Myocyte (in vitro differentiated cells): ENCODE measurements at places on chromosomes 6 and 20. TPM values are rescaled to one million over a fixed set of nuclear protein-coding genes. Genes with fewer than 3 reads are reported as not detected.

ECT2L gene
- not detected in 2 replicates for total RNA-seq

OXT gene
- total RNA-seq, result not detected in 2 replicates

LINC00237 gene
- not detected in 2 replicates for total RNA-seq

C20orf202 gene
- total RNA-seq, result 0.10 TPM in 1 of 2 replicates, not detected in the other

NT5E gene
- 29.4 and 42.7 TPM in 2 replicates for total RNA-seq

CD2AP gene
- total RNA-seq, result 9.5 and 10.6 TPM in 2 replicates

LY6G6D gene
- total RNA-seq, result not detected in 2 replicates

POU5F1 gene
- total RNA-seq, result 1.4 and 2.5 TPM in 2 replicates

TCP1 gene
- total RNA-seq, result 224 and 282 TPM in 2 replicates

ANGPT4 gene
- not detected in 2 replicates for total RNA-seq

DNA sequence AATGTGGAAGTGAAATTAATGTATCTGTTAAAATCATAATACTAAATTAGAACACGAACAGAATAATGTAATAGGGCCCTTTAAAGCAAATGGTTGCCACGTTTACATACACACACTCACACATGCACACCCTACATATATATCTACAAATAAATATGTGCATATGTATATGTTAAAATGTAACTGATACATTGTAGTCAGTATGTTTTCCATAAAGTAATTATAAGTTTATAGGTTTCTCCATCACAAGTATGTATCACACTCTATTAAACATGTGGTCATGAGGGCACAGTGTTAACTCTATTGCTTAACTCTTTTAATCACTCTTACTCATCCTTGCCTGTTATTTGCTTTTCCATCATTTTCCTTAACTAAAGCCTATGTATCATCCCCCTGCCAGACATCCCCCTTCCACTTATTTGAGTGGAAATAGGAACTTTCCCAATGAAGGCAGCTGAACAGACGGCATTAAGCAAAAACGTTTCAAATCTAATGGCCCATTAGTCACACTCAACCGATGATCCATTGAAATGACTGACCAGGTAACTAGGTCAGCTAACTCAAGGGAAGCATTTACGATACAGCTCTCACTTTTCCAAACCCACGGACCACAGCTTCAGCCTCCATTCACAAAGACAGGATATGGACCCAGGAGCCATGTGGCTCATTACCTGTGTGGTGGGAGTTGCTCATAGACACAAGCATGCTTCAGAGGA is 89.3 kb downstream of the HAO1 start:
- no peak for DNase-seq

DNA sequence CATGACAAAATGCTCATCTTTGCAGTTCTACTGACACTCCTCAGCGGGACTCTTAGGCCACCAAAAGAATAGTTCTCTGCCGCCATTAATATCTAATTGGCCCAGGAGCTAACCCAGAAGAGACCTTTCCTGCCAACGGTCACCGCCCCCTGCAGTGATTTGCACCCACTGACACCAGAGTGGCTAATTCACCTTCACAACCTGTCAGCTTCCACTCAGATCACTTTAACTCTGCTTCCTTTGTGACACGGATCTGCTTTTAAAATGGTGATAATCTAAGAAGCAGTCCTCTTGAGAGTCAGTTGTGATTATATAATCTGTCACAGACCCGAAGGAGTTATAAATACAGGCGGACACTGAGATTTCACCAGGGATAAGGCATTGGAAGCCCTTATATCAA is 172.8 kb downstream of the FRK start:
- no peak for DNase-seq

DNA sequence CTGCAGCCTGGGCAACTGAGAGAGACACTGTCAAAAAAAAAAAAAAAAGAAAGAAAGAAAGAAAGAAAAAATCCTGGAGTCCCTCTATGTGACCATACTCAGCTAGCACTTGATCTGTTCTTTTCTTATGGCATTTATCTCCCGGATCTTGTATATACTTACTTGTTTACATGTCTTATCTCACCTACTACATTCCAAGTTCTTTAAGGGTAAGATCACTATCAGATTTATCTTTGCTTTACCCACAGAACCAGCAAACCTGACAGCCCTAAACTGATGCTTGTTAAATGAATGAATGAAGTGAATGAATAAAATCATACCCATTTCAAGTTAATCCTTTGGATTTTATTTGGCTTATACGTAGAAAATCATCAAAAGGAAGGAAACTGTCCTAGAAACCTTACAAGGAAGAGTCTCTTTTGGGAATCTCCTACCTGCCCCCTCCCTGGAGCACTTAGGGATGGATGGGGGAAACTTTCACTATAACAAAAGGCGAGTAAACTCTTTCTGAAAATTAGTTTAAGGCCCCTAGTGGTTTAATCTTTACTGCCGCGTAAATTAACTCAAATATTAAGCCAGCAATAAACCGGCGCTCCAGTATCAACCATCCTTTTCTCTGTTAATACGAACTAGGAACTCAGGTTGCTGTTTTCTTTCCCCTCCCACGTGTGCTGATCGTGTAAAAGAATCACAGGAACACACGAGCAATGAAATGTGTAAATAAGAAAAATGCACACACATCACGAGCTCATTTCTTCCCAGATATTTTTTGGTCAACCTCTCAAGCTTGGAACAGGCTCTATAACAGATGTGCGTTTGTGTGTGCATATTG is 1.3 kb upstream of the UTRN start:
- no peak for DNase-seq

- DNase-seq, result peak; percentile 35
Measured at GRCh38 chr20:11905460-11906179, 12.1 kb upstream of the BTBD3 start.

GRCh38 chr6:166616261-166617238 is 10.5 kb downstream of the RPS6KA2 start:
- no peak for DNase-seq

DNA sequence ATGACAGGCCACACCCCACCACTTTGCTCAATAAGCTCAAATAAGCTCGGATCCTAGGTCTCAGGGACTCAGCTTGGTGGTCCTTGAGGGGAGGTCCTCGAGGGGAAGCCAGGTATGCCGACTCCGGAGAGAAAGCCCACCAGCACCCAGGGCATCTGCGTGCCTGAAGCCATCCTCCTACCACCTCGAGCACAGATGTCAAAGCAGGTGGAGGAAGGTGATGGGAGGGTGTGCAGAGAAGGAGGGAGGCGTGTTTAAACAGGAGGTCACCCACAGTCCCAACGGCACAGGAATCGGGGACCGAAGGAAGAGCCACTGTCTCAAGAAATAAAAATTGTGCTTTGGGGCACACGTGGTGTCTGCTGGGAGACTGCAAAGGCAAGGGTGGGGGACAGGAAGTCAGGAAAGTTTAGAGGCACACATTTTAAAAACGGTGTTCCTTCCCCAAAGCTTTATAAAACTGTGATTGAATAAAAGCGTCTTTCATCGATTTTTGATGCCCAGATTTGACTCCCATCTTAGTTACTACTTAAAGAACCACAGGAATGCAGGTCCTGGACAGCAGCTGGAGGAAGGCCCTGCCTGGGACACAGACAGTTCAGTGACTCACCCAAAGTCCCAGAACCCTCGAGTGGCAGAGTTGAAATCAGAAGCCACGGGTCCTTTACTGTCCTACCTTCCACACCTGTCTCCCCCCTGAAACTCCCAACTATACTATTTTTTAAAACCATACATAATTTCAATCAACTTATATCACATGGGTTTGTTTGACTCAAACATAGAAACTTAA is 221.0 kb upstream of the PDE10A start:
- peak; percentile 79 for DNase-seq

- DNase-seq, result no peak
Measured at GRCh38 chr20:63061051-63061770, 54.4 kb upstream of the BHLHE23 start.

GRCh38 chr6:41518118-41518517 is 28.1 kb upstream of the FOXP4 start:
- DNase-seq, result no peak

DNA sequence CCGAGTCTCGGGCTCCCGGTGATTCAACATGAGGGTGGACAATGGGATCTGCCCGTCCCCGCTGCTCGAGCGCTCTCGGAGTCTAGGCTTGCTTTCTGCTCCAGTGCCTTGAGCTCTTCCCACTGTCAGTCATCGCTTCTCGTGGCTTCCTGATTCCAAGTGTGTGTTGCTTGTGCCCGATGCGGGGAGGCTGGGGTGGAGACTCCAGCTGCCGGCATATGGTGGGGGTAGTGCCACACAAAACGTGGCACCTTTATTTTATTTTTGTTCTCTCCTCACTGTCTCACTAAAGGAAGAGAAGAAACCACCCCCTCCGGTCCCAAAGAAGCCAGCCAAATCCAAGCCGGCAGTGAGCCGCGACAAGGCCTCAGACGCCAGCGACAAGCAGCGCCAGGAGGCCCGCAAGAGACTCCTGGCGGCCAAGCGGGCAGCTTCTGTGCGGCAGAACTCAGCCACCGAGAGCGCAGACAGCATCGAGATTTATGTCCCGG is 14.8 kb upstream of the MYL9 start:
- DNase-seq, result no peak

DNA sequence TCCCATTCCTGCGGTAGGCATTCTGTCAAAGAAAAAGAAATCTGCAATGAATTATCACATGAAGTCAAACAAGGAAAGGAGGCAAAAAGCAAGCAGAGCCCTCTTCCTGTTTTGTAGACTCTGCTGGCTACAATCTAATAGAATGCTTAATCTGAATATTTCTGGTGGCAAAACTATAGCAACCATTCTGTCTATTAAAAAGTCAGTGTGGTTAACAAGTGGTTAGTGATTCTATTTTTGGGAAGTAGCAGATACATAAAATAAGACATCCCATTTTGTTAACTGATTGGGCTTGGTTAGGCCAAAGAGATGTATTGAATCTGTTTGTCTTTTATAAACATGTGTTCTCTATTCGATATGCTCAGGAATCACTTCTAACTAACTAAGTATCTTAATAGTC is 442.3 kb downstream of the CDC5L start:
- peak; percentile 41 for DNase-seq

GRCh38 chr6:158185729-158186456 is 17.7 kb downstream of the GTF2H5 start:
- peak; percentile 43 for DNase-seq

- DNase-seq, result no peak
Measured at GRCh38 chr20:23205611-23206041, 119.5 kb upstream of the CD93 start.

- DNase-seq, result peak; percentile 53
Measured at GRCh38 chr20:61253264-61253639, 1.2 kb downstream of the CDH4 start.

- no peak for DNase-seq
Measured at GRCh38 chr6:113642714-113643406, 214.3 kb upstream of the MARCKS start.

- peak; percentile 81 for DNase-seq
Measured at GRCh38 chr20:37202267-37202943, 23.1 kb upstream of the MROH8 start.

GRCh38 chr6:484086-484745 is 92.7 kb downstream of the IRF4 start:
- no peak for DNase-seq
